ENCODE measurements at places on chromosomes 2 and 18.

GRCh38 chr2:12376025-12376424 is 340.7 kb upstream of the TRIB2 start:
- DNase-seq: no peak

GRCh38 chr18:23281626-23282436 is 146.5 kb downstream of the CABLES1 start:
- DNase-seq: no peak

DNA sequence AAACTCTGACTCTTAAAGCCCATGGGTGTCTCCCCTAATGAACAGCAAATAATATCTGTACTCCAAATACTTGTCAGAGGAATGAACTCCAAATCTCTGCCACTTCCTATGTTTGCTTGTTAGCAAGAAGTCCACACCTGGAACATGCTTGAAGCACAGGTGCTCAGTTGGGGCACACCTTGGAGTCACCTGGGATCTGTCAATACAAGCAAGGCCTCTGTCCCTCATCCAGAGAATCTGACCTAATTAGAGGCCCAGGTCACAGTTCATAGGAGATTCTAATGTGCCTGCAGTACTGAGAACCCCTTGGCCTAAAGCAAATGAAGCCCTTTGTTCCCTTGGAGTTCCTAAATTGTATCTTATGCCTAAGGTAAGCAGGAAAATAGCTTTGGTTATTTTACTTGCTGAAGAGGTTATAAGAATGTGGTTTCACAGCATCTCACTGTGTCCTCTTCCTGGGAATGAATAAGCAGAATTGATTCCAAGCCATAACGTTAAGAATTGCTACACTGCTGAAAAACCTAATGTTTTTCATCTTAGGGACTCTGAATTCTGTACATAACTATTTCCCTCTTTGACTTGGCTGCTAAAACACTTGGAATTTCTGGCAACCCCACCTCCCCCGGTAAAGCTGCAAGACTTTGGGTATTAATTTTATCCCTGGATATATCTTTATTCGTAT is 113.4 kb downstream of the PIEZO2 start:
- no peak for DNase-seq

DNA sequence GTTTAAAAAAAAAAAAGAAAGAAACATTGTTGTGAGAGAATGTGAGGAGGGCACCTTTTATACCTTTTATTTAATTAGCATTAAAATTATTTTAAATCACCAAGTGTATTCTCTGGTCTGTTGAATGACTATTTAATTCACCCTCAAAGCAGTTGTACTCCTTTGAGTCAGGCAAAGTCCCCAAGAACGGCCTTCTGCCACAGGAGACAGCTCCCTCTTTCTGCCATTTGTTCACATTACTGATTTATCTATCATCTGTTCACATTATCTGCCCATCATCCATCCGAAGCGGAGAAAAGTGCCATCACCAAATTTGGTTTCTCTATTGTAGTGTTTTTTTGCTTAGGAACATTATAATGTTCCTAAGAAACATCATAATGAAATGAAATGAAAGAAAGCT is 240.7 kb upstream of the DPP10 start:
- DNase-seq: no peak

- no peak for DNase-seq
Observed at GRCh38 chr2:104407641-104408040, 446.3 kb upstream of the POU3F3 start.

GRCh38 chr2:235563056-235563910 is 69.4 kb downstream of the AGAP1 start:
- no peak for DNase-seq

- DNase-seq: no peak
Observed at GRCh38 chr2:75464348-75464946, 96.3 kb downstream of the EVA1A start.

GRCh38 chr2:166333801-166334200 is 41.9 kb downstream of the SCN9A start:
- no peak for DNase-seq

DNA sequence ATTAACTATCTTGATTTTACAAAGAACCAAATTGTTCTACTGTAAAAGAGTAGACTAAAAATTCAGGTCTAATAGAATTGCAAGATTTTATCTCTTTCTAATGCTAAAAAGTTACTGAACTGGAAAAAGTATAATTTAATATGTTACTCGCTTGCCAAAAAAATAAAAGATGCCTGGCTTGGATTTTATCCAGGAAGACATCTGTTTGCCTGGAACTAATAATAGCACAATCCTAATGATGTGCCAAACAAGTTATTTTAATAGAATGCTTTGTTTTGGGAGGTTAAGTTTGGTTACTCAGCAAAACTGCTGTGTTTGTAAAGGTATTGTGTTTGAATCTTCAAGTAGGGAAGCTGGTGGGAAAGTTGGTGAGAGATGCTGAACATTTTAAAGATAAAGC is 19.4 kb upstream of the ZSWIM2 start:
- no peak for DNase-seq
